Fibroblast of skin of left quadriceps (primary cell): ENCODE measurements at places on chromosomes 11 and 22.

- no peak for DNase-seq
Measured at GRCh38 chr22:23533328-23533762, 46.7 kb downstream of the IGLL1 start.

- no peak for DNase-seq
Measured at GRCh38 chr11:131481971-131482370, 111.6 kb downstream of the NTM start.

GRCh38 chr22:44824271-44824670, 71.9 kb downstream of the ARHGAP8 start:
- DNase-seq = no peak

DNA sequence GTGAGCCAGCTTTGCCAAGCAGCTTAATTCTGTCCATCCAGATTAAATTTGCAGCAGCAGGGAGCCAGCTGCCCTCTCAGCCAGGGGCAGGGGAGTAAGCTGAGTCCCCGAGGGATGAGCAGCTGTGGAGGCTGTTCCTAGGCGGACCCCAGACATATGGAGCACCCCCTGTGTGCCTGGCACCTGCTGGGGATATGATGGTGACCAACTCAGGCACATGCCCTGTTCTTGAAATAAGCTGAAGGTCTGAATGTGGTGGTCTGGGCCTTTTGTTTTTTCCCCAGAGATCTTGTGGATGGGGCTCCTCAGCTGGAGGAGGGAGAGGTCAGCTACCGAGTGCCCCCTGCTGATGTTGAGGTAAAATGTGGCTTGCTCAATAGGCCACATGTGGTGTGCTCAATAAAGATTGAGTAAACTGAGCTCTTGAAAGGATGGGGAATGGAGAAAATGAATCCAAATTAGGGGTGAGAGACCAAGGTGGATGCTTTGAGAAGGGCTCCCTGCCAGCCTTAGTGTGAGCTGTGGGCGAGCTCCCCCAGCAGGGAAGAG, 103.3 kb upstream of the NNMT start:
- no peak for DNase-seq

GRCh38 chr11:2311353-2312133, 9.7 kb downstream of the TSPAN32 start:
- DNase-seq = no peak

GRCh38 chr11:117084992-117085391, 13.2 kb downstream of the SIK3 start:
- no peak for DNase-seq

GRCh38 chr11:68961245-68961644, 19.5 kb downstream of the MRGPRD start:
- no peak for DNase-seq

GRCh38 chr22:37020192-37020479, 594 bp downstream of the MPST start:
- DNase-seq = no peak

- DNase-seq = no peak
Measured at GRCh38 chr11:127644366-127644765, 643.8 kb upstream of the KIRREL3 start.

DNA sequence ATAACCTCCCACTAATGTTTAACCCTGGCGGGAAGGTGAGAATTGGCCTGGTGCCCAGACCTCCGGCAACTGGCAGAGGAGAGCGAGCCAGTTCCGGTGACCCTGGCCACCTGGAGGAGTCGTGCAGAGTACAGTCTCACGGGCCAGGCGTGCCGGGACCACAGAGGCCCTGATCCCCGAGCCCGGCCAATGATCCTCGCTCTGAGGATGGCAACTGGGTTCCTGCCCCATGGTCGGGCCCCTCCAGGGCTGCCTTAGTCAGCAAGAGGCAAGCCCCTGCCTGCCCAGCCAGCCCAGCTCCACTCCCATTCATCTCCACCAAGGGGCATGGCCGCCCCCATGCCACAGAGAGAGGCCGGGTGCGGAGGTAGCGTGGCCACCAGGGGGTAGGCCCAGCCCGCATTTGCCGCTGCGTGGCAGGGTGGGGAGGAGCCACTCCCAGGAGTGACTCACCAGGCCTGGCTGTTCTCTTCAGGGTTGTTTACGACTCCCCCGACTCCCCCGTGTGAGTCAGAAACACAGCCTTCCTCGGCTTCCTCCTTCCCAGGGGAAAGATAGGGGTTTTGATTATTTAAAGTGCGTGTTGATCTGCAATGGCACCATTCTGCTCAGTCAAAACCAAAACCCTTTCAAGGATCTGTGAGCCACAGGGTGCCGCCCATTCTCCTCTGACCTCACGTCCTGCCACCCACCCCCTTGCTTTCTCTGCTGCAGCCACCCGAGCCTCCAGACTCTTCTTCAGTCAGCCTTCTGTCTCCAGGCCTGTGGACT, at the start of gene SLC25A45:
Gene SLC25A45 (minus strand): TSS at position 614 of the 771 bp plus-strand sequence. CDS start 695 bp downstream, outside the sequence.
- DNase-seq = peak; percentile 98

- DNase-seq = no peak
Measured at GRCh38 chr11:59102259-59102765, 4.7 kb upstream of the FAM111B start.

DNA sequence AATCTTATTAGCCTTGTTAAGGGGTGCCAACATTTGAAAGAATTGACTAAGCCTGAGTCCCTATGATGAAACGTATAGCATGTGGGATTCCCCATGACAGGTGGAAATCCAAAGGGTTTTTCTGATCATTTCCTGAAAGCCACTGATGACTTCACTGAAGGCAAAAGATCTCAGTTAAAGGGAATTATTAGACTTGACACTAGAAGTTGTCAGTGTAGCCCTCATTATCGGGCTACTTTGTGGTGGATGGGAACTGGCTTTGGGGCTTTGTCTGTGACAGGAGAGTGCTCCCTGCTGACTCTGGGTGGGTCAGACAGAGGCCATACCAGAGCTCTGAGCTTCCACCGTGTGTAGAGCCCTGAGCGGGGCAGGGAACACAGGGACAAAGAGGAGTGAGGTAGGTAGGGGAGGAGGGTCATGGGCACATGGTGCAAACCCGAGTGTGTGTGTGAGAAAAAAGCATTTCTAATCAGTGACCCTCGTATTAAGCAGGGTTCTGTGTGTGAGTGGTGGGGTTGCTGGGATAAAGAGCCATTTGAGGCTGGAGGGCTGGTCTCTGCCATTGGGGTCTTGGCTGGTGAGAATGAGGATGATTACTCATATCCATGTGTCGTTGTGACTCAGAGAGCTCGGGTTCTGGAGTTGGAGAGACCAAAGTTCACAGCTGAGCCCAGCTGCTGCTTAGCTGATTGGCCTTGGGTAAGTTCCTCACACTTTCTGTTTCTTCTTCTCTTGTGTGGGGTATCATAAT, 101.1 kb downstream of the GRIK4 start:
- no peak for DNase-seq

DNA sequence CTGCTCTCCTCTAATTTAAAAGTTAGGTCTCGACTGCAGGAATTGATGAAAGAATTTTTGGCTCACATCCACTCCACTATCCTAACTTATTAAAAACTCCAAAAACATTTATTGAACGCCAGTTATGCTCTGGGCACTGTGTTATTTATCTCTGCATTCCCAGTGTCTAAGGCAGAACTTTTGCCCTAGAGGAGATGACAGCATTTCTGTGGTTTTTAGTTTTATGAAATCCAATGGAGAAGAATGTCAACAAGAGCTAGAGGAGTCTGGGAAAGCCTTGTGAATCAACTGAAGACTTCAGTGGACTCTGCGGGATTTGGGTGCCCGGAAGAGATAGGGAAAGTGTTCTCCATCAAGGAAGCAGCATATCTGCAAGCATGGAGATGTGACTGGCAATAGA, 217.0 kb upstream of the PGR start:
- no peak for DNase-seq

DNA sequence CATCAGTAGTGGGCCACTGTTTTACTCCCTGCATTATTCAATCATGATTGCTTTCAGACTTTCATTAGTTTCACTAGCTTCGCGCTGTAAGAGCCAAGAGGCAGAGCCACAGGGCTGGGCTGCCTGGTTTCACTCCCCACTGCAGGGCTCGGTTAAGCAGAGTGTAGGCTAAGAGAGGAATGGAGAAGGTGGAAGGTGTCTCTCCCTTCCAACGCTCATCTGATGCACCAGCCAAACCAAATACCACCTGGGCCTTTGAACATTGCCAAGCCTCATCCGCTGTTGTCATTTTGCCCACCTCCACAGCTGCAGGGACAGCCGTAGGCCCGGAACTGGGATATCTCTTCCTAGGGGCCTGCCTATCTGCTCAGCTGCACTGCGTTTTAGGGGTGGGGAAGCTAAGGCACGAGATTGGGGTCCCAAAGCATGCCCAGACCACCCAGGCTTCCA, 480 bp upstream of the SMARCB1 start:
- DNase-seq = no peak

DNA sequence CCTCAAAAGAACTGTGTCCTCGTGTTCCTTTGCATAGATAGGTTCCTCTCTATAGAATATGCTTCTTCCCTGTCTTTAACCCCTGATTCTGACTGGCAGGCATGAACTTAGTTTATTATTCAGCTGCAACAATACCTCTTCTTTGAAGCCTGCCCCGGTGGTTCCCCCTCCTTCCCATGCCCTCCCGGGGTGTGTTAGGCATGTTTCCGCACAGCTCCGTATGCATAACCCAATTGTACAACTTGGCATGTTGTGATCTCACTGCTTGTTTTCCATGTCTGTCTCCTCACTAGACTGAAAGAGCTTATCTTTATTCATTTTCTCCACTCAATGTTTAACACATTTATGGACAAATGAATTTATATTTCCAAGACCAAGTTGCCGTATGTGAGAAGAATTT, 72.6 kb downstream of the DEPDC5 start:
- no peak for DNase-seq

DNA sequence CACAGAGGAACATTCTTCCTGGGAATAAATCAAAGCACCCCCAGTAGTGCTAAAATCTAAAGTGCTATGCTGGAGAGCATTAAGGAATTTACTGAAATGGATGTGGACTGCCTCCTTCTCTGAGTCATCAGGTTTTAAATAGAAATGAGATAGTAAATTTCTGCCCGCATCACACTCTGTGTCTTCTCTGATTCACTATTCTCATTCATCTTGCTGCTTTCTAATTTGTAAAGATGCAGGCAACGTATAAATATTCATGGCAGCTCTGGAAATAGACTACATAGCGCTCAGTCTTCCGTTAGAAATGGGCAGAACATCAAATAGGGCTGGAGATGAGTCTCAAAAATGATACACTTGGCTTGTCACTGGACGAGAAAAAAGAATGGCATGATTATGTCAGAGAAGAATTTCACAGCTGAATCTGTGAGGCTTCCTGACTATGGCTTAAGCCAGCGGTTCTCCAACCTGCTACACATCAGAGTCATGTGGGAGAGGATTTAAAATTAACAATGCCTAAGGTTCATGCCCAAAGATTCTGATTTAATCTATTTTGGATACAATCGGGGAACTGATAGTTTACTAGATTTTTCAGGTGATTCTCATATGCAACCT, 178.2 kb downstream of the LRRC4C start:
- peak; percentile 93 for DNase-seq

GRCh38 chr11:12771875-12772274, 97.7 kb downstream of the TEAD1 start:
- DNase-seq = no peak

- peak; percentile 93 for DNase-seq
Measured at GRCh38 chr11:33692013-33692504, 8.6 kb downstream of the C11orf91 start.

- no peak for DNase-seq
Measured at GRCh38 chr22:40414311-40414710, 43.9 kb downstream of the SGSM3 start.

GRCh38 chr11:86625981-86626380, 46.4 kb downstream of the ME3 start:
- DNase-seq = no peak

GRCh38 chr22:23118647-23119493, 22.9 kb downstream of the RSPH14 start:
- DNase-seq = no peak

DNA sequence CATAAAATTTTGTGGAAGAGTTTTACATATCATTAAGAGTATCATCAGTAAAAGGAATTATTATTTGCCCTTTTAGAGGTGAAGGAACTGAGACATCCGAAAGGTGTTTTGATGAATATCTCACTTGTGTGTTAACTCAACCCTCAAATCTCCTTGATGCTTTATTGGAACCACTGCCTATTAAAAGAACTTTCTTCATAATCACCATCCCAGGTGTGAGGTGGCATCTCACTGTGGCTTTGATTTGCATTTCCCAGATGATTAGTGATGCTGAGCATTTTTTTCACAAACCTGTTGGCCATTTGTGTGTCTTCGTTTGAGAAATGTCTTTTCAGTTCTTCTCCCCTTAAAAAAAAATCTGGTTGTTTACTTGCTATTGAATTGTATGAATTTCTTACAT, 134.0 kb upstream of the SYN3 start:
- no peak for DNase-seq

- DNase-seq = peak; percentile 25
Measured at GRCh38 chr11:19756675-19757475, 44.2 kb downstream of the NAV2 start.

DNA sequence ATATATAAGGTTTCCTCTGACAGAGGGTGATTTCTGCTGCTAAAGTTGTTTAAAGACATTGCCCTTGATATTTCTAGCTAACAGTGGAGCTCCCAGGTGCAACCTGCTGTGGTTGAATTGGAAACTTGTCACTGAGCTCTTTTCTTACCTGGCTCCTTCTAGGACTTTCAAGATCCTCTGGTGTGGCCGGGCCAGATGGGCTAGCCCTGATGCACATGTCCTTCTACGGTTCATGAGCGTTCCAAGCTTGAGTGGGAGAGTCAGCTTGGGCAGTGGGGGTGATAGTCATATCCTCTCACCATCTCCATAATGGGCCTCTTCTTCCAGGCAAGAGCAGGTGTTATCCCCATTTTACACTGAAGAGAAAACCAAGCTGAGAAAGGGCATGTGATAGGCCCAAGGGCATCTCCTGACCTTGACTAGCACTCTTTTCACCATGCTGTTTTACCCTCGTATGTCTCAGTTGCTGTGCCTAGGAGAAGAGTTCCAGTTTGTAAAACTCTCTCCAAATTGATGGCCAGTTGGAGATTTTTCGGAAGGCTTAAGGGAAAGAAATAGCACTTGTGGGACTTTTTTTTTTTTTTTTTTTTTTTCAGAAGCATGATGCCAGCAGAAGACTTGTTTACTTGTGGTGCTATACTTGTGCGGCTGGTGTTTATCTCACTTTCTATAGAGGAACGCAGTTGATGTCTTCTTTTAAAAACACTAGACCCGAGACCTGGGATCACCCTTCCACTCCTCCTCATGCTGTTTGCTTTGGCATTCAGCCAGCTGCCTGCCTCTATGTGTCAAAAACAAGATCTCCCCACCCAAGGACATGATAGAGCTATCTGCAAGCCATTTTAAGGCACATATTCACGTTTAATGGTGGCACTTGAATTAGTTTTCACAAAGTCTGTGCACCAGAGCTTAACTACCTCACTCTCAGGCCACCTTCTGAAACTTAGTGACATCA, 32.6 kb downstream of the TEAD1 start:
- no peak for DNase-seq

GRCh38 chr11:64074239-64074638, 38.5 kb downstream of the FLRT1 start:
- DNase-seq = no peak
